Neural progenitor cell (in vitro differentiated cells): ENCODE measurements at places on chromosomes 5 and 9. TPM values are rescaled to one million over a fixed set of nuclear protein-coding genes. Genes with fewer than 3 reads are reported as not detected.

- DNase-seq = peak; percentile 89
Observed at GRCh38 chr9:136122425-136123383, 4.0 kb upstream of the TMEM250 start.

SLC4A9 gene
- not detected in 2 replicates for total RNA-seq

TAF11L10 gene
- not detected in 2 replicates for total RNA-seq

- DNase-seq = peak; percentile 44
Observed at GRCh38 chr9:14312719-14313377, 1.1 kb downstream of the NFIB start.

LEAP2 gene
- 3.5 and 3.6 TPM in 2 replicates for total RNA-seq

- DNase-seq = no peak
Observed at GRCh38 chr9:87592554-87593358, 95.1 kb downstream of the DAPK1 start.

DNA sequence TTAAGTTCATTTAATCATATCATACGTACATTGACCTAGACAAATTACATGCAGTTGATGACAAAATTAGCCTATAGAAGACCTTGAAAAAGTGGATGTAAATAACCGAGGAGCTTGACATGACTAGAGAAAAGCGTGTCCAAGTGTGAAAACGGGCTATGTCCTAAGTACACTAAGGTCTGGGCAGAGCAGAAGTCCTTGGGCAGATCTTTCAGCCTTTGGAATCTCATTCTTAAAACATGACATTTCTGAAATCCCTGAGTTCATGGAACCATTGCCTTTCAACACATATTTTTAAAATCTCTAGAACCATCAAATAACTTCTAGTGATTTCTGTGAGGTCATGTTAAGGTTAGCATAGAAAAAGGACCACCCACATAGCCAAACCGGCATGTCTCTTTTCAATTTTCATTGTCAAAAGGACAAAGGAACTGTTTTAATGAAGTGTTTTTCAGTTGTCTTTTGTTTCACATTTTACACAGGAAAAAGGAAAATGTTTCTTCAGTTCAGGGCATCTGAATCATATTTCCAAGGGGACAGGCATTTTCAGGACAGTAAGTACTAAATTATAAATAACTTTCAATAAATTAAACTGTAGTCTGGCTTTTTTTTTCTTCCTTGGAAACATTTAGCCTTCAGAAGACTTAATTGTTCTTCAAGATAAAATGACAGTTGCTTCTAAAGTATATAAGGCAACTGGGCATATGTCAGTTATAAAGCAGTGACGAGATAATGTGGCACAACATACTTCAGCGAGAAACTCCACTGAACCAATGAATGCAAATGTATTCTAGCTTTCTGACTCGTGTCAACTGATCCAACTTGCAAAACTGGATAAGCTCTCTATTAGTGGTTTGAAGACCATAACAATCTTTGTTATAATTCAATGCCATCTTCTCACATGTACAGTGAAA is 416.8 kb downstream of the NFIB start:
- no peak for DNase-seq

GRCh38 chr5:122137702-122138101 is 8.4 kb downstream of the ZNF474 start:
- DNase-seq = no peak

FOXD4L3 gene
- not detected in 2 replicates for total RNA-seq

RANBP17 gene
- 38.7 and 49.7 TPM in 2 replicates for total RNA-seq

QRFP gene
- total RNA-seq = not detected in 2 replicates

EGFLAM gene
- 0.15 and 0.69 TPM in 2 replicates for total RNA-seq

DNA sequence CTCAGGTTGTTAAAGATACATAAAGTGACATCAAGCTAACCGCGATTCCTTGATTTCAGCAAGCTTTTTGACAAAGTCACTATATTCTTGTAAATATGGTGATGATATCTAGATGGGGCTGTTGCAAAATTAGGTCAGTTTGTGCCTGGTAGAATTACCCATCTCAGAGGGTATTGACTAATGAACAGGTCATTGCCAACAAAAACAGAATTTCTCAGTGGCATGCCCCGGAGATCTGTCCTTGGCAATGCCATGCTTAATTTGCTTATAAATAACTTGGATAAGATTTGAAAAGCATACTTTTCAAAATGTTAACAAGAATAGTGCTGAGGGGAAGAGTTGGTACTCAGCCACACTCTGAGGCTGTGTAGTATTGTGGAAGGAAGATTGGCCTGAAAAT is 783.3 kb upstream of the SEMA6A start:
- DNase-seq = no peak

- DNase-seq = no peak
Observed at GRCh38 chr5:180287868-180288267, 4.0 kb downstream of the MAPK9 start.
